Stimulated activated CD8-positive, alpha-beta memory T cell treated with anti-CD3 and anti-CD28 coated beads, Interleukin-4, amount 100 ng/mL, for 4 hours (primary cell): ENCODE measurements at places on chromosomes 2 and 18.

DNA sequence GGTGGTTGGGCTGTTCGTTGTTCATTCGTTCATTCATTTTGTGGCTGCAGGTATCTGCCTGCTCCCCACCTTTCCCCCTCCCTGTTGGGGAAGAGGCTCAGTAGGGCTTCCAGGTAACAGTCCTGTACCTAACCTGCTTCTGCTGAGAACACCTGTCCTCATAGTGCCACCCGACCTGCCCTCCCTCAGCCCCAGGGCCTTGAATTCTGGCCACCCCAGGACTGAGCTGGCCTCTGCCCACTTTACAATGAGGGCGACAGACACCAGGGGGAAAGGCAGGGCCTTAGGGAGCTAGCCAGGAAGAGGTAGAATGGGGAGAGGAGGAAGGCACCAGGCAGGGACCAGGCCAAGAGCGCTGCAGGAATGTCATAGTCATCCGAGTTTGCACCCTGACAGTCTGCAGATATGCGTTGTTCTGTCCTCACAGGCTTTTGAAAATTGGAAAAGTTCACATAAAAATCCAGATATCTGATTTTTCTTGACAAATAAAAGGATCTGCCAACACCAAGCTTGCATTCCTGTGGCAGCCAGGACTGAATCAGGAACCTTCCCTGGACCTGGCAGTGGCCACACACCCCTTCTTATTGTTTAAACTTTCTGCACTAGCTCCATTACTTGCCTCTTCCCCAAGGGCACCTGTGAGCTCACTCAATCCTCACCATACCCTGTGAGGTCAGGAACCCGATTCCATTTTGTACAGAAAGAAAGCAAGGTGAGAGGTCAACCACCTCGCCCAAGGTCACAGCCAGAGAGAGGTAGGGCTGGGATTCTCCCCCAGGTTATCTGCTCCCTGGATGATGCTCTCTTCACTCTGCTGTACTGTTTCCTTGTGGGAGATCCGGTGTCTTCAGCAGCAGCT, 35.3 kb upstream of the MRPL33 start:
- DNase-seq, result no peak

GRCh38 chr2:47010176-47010575, 94.6 kb upstream of the MCFD2 start:
- DNase-seq, result no peak

- DNase-seq, result no peak
These were observed 57.6 kb upstream of the CD302 start for GRCh38 chr2:159855557-159856061.

GRCh38 chr2:10135296-10136089, 13.0 kb downstream of the RRM2 start:
- DNase-seq, result no peak

- no peak for DNase-seq
These were observed 8.9 kb downstream of the TFPI start for GRCh38 chr2:187545238-187545751.

DNA sequence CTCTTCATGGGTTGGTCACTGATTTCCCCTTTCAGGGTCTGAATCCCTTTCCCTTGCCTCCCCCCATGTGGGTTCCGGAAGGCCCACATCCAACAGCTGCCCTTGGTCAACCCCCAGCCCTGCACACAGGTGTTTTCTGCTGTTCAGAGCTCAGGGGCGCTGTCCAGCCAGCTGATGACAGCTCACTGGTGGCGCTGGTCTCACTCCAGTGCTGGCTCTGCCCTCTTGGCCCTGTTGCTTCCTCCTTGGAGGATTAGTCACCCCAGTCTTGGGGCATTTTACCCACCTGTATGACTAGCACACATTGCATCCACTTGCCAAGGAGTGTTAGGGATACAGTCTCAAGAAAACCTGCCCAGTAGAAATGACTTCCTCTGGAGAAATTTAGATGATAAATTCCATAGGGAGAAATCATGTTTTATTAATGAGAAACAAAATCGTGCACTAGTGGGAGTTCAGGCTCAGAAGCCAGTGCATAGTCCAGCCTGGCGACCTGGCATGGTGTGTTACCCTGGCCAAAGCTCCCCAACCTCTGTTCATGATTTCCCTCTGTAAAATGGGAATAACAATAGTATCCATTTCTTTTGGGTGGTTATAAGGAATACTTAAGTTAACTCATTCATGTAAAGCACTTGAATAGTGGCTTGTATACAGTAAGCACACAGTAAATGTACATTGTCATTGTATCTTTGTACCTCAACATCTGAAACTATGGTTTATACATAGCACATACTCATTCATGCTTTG, 21.6 kb downstream of the CRIM1 start:
- no peak for DNase-seq

DNA sequence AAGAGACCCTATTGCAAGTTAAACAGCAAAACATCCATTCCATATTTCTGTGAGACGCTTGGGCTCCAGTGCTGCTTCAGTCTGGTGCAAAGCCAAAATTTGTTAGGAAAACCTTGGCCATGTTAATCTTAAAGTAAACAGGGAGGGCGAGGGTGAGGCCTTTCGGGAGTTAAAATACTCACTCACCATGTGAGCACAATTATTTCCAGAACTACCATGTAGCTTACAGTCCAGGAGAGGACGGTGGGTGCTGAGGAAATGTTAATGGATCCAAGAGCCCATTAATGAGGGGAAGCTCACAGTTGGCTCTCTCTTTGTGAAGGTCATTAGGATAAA, 286.4 kb downstream of the SLC8A1 start:
- DNase-seq, result no peak

GRCh38 chr2:58710795-58711279, 469.7 kb upstream of the FANCL start:
- no peak for DNase-seq
